ENCODE measurements at places on chromosomes 1 and 21.

DNA sequence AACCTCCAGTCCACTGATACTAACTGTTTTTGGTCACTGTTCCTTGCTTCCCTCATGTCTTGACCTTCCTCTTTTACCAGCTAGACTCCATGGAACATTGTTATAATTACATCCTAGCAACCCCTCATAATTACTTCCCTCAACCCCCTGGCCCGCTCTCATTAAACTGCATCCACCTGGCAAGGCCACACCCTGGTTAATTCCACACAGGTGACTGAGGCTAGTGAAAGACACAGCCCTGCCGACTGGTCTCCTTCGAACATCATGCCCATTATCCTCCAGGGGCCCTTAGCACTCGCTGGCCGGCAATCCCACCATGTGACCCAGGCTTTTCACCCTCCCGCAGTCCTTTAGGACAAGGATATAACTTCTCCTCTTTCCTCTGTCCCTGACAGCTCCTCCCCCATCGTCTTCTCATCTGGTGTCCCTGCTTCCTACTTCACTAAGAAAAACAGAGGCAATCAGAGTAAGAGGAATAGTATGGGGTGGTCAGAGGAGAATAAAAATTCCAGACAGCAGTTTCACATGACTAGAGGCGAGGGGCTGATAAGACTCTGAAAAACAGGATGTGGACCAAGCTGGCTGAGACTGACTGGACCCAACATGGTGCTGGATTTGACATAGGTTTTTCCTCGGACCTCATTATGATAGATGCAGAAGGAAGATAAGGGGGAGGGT is 8.8 kb upstream of the TENT5B start:
- DNase-seq, result no peak

GRCh38 chr1:119816407-119816806 is 5.1 kb upstream of the REG4 start:
- no peak for DNase-seq

DNA sequence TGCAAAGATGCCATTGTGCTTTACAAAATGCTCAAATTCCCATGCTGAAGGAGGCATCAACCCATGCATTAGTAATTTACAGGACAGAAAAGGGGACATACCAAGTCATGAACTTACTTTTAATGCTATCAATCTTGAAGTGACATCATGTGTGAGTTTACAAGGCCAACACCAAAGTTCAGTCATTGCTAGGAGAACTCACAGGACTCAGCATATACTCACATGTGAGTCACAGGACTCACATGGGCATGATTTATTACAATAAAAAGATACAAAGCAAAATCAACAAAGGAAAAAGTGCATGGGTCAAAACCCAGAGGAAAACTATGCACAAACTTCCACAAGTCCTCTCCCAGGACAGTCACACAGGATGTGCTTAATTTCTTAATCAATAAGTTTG is 1656.0 kb downstream of the MRPL39 start:
- DNase-seq, result no peak

DNA sequence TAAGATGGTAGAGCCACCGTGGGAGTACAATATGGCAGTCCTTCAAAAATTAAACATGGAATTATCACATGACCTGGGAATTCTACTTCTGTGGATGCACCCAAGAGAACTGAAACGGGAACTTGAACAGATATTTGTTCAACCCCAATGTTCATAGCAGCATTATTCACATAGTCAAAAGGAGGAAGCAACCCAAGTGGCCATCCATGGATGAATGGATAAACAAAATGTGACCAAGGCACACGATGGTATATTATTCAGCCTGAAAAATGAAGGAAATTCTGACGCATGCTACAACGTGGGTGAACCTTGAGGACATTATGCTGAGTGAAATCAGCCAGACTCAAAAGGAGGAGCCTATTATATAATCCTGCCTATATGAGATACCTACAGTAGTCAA is 22.8 kb upstream of the LAPTM5 start:
- DNase-seq, result no peak

DNA sequence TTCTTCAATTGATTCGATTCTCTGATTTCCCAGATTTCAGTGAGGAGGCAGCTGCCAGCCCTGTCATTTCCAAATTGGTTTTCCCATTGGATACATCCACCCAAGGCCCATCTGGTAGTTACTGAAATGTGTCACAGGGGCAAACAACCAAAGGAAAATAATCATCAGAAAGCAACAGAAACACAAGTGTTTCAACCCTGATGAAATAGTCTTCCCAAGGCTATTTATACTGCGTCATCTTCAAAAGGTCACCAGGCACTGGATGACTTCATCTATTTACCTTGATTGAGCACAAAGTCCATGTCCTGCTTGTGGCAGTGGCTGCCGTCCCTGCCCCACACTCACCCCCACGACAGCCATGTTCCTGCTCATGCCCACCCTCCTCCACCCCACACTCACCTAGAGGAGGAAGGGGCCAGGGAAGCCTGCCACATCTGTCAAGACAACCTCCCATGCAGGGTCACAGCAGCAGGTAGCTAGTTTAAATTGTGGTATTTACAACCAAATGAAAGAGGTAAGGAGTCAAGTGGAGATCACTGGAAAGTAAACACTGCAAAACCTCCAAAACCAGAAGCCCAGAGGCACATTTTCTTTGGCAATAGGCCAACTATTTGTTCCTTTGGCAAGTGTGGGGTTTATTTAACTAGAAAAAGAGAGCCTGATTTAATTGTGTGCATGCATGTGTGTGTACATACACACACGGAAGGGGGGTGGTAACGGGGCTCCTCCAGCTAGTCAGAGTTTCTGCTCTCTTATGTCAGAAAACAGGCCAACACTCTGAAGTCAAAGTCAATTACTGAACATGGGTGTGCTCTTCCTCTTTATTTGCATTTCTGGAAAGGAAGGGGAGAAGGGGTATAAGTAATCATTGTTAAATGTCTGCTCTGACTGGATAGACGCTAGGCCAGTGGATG is 49.5 kb upstream of the RAB4A start:
- no peak for DNase-seq

GRCh38 chr1:203208181-203208580 is 21.3 kb downstream of the CHIT1 start:
- DNase-seq, result no peak

GRCh38 chr21:34520764-34521508 is 8.9 kb upstream of the KCNE1 start:
- no peak for DNase-seq

GRCh38 chr1:164648636-164649035 is 89.7 kb downstream of the PBX1 start:
- DNase-seq, result no peak

GRCh38 chr1:233490488-233490887 is 123.4 kb upstream of the KCNK1 start:
- no peak for DNase-seq

DNA sequence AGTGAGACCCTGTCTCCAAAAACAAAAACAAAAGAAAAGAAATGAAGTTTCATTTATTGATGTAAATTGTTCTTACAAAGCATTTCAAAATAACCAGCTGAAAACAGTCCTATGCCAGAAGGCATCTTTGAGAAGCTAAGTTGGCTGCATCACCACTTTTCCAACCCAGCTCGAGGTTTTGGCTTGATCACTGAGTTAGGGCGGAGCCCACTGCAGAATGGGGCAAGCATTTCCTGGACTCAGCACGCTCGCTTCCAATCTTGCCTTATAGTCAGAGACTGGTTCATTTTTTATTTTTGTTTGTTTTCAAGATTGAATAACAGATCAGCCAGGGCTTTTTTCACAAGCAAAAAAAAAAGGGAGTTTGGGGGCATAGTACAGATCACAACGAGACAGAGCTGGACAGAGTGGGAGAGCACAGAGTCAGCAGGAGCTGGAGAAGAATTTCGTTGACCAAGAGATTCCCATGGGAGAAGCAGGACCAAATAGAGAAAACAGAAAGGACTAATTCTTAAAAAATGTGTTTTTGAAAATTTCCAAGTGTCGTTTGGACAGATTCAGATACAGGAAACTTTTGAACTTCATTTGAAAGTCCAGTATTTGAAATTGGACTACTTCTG is 23.5 kb upstream of the COL6A1 start:
- no peak for DNase-seq

- peak; percentile 28 for DNase-seq
Observed at GRCh38 chr1:59146651-59147358, 150.1 kb upstream of the FGGY start.

DNA sequence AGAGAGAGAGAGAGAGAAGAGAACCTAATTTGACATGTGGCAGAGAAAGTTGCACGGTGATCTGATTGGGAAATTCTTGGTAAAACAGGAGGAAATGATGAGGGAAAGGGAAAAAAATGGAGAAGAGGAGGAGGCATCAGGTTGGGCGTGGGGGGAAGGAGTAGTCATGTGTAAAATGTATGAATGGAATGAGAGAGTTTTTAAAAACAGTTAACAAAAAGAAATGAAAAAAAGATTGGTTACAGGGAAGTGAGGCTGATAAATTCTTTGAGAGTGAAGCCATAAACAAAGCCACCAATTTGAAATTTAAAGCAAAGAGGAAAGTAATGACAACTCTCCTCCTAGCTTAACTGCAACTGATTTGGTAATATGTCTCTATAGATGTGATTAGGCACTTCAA is 409.2 kb downstream of the USH2A start:
- DNase-seq, result no peak

DNA sequence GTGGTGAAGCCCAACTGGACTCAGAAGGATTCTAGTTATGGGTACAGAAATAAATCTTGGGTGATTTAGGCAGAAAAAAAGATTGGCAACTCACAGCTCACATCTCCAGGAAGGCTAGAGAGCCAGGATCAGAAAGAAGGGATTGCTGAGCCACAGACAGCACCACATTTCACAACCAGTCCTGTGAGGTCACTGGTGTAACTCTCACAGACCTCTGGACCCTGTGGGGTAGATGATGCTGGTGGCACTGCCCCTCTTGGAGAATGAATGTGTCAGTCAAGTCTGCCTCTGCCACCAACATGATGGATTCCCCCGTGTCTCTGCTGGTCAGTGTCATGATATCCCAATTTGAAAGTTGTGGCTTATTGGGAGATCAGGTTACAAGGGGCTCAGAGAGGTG is 70.9 kb upstream of the HMCN1 start:
- no peak for DNase-seq

GRCh38 chr1:227082999-227083746 is 143.1 kb downstream of the COQ8A start:
- DNase-seq, result no peak

- DNase-seq, result no peak
Observed at GRCh38 chr1:31645274-31645568, 545 bp upstream of the PEF1 start.

DNA sequence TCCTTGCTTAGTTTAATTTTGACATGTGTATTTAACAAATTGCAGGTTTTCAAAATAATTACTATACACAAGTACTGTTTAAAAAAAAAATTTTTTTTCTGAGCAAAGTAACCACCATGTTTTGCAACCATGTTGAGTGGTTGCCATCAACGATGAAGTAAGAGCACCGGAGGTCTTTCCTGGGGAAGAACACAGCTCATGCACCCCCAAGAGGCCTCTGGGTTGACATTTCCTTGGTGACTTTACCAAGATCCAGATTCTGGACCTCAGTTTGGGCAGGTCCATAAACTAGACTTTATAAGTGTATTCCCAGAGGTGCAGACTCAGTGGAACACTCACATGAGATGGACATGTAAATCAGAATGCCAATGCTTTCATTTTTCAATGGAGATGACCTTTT is 36.8 kb upstream of the RALGPS2 start:
- no peak for DNase-seq

DNA sequence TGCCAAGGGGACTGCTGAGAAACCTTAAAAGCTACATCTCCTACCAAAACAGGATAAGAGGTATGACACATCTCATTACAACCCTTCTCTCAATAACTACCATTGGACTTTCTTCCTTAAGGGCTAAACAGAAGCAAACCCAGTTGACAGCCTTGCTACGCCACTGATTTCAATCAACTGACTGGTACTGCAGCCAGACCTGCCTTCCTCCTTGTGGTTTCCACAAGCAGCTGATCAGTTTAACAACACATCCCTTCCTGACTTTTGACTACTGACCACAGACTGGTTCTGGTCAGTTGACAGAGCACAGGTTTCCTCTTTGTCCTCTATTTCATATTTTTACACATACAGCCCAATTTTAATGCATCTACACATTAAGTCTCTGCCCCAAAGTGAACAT is 108.8 kb downstream of the ADAMTS1 start:
- no peak for DNase-seq

- no peak for DNase-seq
Observed at GRCh38 chr1:156461781-156462647, 38.6 kb downstream of the MEF2D start.

DNA sequence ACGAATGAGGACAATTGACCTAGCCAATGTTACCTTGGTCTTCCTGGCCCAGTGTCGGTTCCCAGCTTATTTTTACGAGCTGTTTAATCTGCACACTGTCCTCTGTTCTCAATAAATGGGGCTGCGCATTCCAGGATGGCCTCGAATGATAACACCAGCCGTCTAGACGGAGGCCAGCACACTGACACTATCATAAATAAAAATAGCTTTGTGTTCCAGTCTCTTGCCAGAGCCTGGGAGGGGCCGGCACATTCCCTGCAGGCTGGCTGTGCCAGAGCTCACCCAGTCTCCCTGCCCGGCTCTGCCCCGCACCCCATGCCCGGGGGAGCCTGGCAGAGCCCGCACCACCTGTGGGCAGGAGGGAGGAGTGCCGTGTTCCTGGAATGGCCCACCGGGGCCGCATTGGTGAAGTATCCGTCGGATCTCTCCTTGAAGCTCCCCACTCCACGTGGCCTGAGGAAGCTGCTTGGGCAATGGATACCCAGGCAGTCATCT is 92.1 kb downstream of the SPSB1 start:
- DNase-seq, result no peak

GRCh38 chr1:161784968-161785367 is 18.8 kb downstream of the ATF6 start:
- DNase-seq, result no peak

DNA sequence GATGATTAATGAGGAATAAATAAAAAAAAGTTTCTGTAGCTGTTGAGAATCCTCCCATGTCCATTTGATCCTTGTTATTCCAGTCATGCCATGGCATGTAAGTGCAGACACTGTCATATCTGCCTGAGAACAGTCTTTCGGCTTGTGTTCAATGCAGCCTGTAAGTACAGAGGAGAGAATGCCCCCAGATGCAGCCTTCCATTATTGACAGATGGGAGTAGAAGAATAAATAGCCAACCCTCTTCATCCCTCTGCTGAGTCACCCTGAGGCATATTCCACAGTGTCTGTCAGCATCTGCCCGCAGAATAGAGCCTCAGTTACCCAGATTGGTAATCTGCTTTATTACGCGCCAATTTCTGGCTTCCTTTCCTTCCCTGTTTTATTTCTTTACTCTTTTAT is 139.4 kb downstream of the LRRC7 start:
- DNase-seq, result no peak

GRCh38 chr1:56917356-56917755 is 48.5 kb downstream of the C8B start:
- no peak for DNase-seq

Data from stimulated activated CD4-positive, alpha-beta T cell treated with anti-CD3 and anti-CD28 coated beads, Interleukin-2, amount 100 ng/mL, for 48 hours (primary cell).